Activated CD4-positive, alpha-beta T cell treated with anti-CD3 and anti-CD28 coated beads for 36 hours (primary cell): ENCODE measurements at places on chromosomes 1 and 21. TPM values are rescaled to one million over a fixed set of nuclear protein-coding genes. Genes with fewer than 3 reads are reported as not detected.

Gene MEGF6
- 2.6 TPM for total RNA-seq

Gene SLC9C2
- not detected for total RNA-seq

Gene TSEN15
- total RNA-seq = 44.1 TPM

Gene TMEM125
- total RNA-seq = not detected

Gene LIN28A
- not detected for total RNA-seq

Gene TRAF3IP3
- 136 TPM for total RNA-seq

Gene SPRR1A
- total RNA-seq = not detected

Gene C1orf185
- total RNA-seq = not detected

Gene RIIAD1
- total RNA-seq = not detected

Gene NEK2
- total RNA-seq = 38.8 TPM

Gene PRPF38B
- total RNA-seq = 57.9 TPM

Gene MFN2
- total RNA-seq = 52.5 TPM

Gene ANGPTL1
- not detected for total RNA-seq

Gene TIAM1
- total RNA-seq = 72.6 TPM

Gene FOXD2
- 0.07 TPM for total RNA-seq

Gene CDC42SE1
- 101 TPM for total RNA-seq

Gene SLC5A9
- not detected for total RNA-seq

Gene LRRC71
- total RNA-seq = not detected

Gene SH2D2A
- total RNA-seq = 189 TPM

Gene TMCO2
- not detected for total RNA-seq

Gene CA14
- total RNA-seq = not detected

Gene SERPINC1
- total RNA-seq = 0.25 TPM

Gene LRRIQ3
- total RNA-seq = 1.9 TPM

Gene FBLIM1
- total RNA-seq = 0.09 TPM

Gene C1QC
- total RNA-seq = not detected

Gene CLIC4
- 33.1 TPM for total RNA-seq

Gene CLDN14
- not detected for total RNA-seq

Gene NUP210L
- 0.04 TPM for total RNA-seq

Gene REN
- not detected for total RNA-seq

Gene POU3F1
- 0.11 TPM for total RNA-seq

Gene THEM5
- total RNA-seq = not detected

Gene HHIPL2
- 0.37 TPM for total RNA-seq

Gene PEX11B
- total RNA-seq = 26.4 TPM

Gene ODR4
- 14.0 TPM for total RNA-seq

Gene OR2T29
- not detected for total RNA-seq

Gene SPATA45
- total RNA-seq = not detected

Gene GALE
- total RNA-seq = 35.6 TPM

Gene PLPPR4
- total RNA-seq = not detected

Gene SMCP
- not detected for total RNA-seq

Gene CR1L
- not detected for total RNA-seq

Gene RXFP4
- not detected for total RNA-seq

Gene ATAD3B
- total RNA-seq = 39.2 TPM

Gene FCRL4
- not detected for total RNA-seq
